ENCODE measurements at places on chromosomes 2 and 18. TPM values are rescaled to one million over a fixed set of nuclear protein-coding genes. Genes with fewer than 3 reads are reported as not detected.
A peak's percentile ranks its signal among the peaks of the same experiment; 100 is the strongest.

DNA sequence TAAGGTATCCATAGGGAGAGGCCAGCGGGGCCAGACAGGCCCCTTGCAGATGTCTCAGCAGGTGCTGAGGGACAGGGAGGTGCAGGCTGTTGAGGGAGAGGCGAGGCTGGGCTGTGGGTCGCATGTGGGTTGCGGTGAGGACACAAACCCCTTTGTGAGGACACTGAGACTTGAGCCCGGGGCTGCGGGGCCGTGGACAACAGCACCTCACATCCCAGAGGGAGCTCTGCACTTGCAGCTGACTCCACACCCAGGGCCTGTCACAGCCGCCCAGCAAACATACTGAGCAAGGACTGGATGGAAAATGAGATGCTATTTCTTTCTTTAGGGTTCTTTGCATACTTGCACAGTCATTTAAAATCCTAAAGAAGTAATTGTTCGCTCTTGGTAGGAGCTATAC, 95.3 kb upstream of the NFATC1 start:
- DNase-seq: no peak

The CENPA gene
- total RNA-seq: 35.8 TPM

- DNase-seq: peak; percentile 22
These were observed 686 bp upstream of the PNO1 start for GRCh38 chr2:68157002-68157401.

- no peak for DNase-seq
These were observed 219.0 kb upstream of the DSEL start for GRCh38 chr18:67735506-67735905.

The PNO1 gene
- total RNA-seq: 64.0 TPM

- DNase-seq: peak; percentile 23
These were observed at the start of gene CDCA7 for GRCh38 chr2:173354582-173355131. CDCA7 (plus strand) TSS chr2:173354872; CDS start chr2:173354964, 92 bp downstream.

The RAB12 gene
- total RNA-seq: 95.0 TPM

The EXOC6B gene
- 26.1 TPM for total RNA-seq

GRCh38 chr18:70333757-70334156, 44.9 kb downstream of the SOCS6 start:
- peak; percentile 55 for DNase-seq

DNA sequence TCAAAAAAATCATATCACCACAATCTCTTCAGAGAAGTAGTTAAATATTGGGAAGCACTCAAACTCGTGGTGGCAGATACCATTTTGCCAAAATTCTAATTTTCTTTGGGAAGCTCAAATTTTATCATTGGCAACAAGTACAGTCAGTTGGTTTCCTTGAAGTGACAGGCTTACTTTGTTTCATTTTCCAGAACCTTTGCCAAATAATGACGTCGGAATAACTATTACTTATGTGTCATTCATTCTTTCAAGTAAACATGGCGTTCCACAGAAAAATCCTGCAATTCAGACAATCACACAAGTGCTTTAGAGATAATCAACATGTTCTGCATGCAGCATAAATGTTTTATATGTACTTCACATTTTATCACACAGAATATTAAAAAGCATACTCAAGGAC, 5.4 kb downstream of the TTLL4 start:
- no peak for DNase-seq

The DYSF gene
- 13.6 TPM for total RNA-seq

GRCh38 chr2:44324971-44325426, 36.3 kb downstream of the PREPL start:
- DNase-seq: peak; percentile 54

DNA sequence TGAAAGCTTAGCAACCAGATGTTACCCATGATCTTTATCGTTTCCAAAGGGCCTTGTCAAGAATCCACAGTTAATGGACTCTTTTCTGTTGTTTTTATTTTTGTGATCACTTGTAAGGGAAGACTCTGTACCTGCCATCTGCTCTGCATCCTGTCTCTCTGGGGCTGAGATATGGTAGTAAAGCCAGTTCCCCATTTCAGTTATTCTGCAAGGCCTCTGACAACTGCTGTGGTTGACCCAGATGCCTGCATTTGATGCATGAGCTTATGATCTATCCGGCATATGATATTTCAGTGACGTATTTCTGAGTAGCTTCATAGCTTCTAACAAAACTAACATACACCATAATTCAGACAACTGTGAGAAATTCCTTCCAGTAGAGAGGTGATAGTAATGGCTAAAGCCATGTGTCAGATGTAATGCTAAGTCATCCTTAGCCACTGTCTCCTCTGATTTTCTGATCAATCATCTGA, 105.1 kb downstream of the TPO start:
- no peak for DNase-seq

- no peak for DNase-seq
These were observed 8.1 kb downstream of the TEX51 start for GRCh38 chr2:126906781-126907180.

DNA sequence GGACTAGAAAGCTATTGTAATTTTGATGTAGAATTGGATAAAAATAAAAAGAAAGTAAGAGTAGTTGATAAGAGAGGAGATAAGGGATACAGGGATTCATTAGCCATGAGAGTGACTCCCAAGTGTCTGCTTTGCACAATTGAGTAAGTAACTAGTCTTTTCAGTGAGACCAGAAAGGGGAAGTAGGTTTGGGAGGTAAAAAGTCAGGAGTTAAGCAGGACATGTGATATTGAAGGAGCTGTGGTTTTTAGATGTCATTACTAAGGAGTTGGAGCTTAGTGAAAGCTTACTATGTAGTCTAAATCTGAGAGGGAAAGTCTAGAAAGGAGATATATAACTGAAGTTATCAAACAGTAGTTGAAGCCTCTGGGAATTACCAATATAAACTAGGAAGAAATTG, 93.4 kb downstream of the SLC5A7 start:
- no peak for DNase-seq

The CCDC138 gene
- total RNA-seq: 21.3 TPM

The CAPN14 gene
- total RNA-seq: not detected

The TUBA3E gene
- total RNA-seq: not detected

DNA sequence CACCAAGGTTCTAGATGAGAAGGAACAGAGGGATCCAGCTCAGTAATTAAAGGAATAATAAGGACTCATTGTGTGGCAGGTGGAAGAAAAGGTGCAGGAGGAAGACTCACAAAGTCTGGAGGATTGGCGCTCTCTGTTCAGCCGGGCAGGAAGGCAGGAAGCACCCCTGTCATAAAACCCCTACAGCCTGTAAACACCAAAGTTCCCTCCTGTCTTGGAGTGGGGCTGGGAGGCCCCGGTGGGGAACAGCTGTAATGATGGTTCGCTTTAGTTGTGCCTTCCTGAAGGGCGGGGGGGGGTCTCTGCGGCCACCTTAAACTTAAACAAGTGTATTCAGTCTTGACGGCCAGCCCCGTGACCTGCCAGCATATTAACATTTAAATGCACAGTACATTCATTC, 84.3 kb downstream of the GBX2 start:
- no peak for DNase-seq

- DNase-seq: peak; percentile 51
These were observed 57.1 kb downstream of the ADCYAP1 start for GRCh38 chr18:961644-962355.

DNA sequence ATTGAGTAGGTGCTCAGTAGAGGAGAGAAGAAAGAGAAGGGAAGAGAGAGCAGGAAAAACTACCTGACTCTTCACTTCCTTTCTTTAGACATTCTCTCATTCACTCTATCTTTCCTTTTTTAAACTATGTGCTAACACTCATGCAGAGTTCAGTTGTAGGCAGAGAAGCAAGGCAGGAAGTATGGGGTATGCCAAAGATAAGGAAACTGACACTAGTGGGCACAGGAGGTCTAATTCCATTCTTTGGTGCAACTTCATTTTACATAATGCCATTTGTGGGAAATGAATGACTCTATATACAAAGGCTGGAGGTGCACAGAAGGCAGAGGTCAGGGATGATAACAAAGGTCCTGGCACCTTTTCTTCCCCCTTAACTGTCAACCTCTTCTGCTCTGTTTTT, 35.1 kb upstream of the ACVR1 start:
- DNase-seq: no peak

The IGFBP5 gene
- 4.4 TPM for total RNA-seq

DNA sequence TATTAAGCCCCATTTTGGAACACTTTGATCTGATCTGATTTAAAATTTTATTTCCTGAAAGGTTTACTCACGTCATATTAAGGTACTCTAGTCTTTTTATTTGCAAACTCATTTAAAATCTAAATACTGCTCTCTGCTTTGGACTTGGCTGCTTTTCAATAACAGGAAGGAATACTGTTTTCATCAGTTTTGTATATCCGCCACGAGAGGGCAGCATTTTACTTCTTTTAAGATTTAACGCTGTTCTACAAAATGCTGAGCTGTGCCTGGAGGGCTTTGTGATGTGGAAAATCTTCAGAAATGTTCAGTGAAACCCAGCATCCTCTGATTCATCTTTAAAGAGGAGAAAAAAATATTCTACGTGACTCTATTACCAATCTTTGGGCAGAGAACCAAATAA, 37.5 kb upstream of the SLC38A11 start:
- DNase-seq: peak; percentile 80

DNA sequence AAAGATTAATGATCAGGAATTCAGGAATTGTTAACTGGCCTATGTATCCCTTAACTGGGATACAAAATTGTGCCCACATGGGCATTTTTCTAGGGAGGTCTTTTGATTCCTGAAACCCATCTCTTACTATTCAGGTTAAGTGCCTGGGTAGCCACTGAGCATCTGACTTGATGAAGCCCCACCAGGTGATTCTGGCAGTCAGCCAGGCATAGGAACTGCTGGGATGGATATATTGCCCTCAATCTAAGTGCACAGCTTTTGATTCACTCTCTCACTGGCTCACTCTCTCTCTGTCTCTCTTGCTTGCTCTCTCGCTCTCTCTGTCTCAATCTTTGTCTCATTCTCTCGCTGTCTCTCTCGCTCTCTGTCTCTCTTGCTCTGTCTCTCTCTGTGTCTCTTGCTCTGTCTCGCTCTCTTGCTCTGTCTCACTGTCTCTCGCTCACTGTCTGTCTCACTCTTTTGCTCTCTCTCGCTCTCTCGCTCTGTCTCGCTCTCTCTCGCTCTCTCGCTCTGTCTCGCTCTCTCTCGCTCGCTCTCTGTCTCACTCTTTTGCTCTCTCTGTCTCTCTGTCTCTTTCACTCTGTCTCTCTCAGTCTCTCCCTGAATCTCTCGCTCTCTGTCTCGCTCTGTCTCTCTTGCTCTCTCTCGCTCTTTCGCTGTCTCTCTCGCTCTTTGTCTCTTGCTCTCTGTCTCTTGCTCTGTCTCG, 22.3 kb downstream of the INPP1 start:
- no peak for DNase-seq

The UGT1A8 gene
- total RNA-seq: not detected

The LHCGR gene
- not detected for total RNA-seq

DNA sequence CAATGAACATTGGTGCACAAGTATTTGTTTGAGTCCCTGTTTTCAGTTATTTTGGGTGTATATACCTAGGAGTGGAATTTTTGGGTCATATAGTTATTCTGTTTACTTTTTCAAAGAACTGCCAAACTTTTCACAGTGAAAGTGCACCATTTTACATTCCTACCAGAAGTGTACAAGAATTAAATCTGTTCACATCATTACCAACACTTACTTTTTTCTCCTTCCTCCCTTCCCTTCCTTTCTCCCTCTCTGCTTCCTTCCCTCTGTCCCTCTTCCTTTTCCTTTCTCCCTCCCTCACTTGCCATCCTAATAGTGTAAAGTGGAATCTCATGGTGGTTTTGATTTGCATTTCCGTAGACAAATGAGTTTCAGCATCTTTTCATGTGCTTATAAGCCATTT, 11.9 kb downstream of the ADNP2 start:
- DNase-seq: no peak

- DNase-seq: no peak
These were observed 365 bp downstream of the NDUFB3 start for GRCh38 chr2:201072201-201072530.

GRCh38 chr2:233418052-233418760, 63.9 kb downstream of the DGKD start:
- DNase-seq: peak; percentile 51

- no peak for DNase-seq
These were observed 242.5 kb downstream of the ZNF521 start for GRCh38 chr18:25109484-25109883.

DNA sequence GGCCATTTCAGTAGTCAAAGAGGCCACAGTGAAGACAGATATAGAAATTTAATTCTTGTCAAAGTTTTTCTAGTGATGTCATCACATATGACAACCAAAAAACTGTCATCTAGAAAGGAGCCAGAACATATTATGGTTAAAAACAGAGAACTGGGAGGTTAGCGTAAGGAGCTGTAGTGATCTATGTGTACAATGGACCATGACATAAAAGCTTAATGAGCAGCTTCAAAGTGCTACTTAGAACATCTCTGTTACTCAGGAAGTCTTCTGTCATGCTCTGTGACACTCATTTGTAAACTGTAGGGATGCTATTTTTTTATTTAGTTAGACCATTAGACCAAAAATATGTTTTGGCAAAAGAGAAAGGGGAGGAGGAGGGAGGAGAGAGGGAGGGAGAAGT, 57.3 kb downstream of the CMPK2 start:
- DNase-seq: no peak

- DNase-seq: no peak
These were observed 53.0 kb downstream of the POMC start for GRCh38 chr2:25115249-25115883.

The TRMT61B gene
- 17.6 TPM for total RNA-seq

DNA sequence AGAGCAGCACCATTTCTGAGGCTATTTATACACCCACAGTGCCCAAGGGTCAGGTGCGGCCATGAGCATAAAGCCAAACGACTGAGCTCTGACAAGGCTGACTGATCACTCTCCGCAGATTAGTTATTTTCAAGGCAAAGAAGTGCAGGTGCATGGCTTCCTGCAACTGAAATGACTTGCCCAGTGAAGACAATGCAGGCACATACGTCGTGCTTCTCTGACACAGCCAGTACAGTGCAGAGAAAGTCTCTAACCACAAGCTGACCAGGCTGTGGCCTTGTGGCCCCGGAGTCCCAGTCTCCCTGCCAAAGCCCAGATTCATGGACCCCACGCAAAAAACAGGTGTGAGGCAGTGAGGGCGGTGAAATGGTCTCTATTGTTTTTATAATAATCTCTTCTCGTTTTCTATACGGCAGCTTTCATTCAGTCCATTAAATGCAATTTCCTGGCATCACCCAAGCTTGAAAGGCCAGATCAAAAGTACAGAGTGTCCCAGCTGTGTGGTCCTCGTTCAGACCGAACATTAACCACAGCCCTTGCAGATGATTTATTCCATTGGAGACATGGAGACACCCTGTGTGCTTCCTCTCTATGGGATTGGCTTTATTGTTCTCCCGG, 447.0 kb upstream of the ID2 start:
- peak; percentile 13 for DNase-seq

DNA sequence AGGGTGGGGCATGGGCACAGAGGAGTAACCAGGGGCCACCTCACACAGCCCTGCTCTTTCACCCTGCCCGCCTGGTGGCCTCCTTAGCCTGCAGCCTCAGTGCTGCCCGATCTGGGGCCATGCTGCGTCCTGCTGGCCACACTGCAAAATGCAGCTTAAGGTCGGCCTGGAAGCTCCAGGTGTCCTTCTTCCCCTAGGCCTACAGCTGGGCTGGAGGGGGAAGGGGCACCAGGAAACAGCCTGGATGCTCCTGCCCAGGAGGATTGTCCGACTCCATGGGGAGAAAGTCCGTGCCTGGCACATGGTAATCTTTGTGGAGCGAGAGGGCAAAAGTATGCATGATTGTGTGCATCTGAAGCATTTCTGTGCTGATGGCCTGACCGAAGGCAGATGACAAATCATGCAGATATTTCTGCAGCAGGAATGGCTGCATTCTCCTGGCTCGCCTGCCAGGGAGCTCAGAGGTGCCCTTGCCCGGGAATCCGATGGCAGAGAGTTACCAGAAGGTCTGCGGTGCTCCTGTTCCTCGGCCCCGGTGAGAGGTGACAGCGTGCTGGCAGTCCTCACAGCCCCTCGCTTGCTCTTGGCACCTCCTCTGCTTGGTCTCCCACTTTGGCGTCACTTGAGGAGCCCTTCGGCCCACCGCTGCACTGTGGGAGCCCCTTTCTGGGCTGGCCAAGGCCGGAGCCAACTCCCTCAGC, 12.8 kb upstream of the ALPP start:
- peak; percentile 63 for DNase-seq
